ENCODE measurements at places on chromosomes 7 and 10.

DNA sequence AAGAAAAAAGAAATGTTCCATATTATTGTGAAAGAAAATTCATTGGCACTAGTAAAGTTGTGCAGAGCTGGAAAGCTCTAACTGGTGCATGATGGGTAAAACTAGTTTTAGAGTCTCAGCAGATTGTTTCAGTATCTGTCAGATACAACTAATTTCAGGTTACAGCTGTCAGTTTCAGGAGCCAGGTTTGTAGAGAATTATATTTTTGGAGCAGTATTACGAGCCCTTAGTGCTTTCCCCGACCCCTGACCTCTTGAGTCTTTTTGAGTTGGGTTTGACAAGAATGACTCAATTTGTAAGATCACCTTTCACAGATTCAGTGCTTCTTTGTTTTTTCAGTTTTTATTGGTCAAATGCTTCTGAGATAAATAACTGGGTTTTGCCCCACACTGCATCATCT is 366.4 kb upstream of the PLXDC2 start:
- DNase-seq, result no peak

GRCh38 chr7:142364551-142364950 is 106.7 kb upstream of the PRSS58 start:
- DNase-seq, result no peak

DNA sequence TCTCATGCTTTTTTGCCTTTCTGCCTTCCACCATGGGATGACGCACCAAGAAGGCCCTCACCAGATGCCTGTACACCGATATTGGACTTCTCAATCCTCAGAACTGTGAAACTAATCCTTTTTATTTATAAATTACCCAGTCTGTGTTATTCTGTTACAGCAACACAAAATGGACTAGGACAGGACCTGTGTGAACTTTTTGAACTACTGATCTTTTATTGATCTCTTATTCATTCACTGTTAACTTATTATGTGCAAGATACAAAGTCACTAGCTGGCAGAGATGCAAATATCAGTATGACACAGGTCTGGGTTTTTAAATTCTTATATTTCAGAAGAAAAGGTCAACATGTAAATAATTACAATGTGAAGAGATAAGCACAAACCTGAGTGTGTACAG is 635.8 kb downstream of the SORCS1 start:
- no peak for DNase-seq

DNA sequence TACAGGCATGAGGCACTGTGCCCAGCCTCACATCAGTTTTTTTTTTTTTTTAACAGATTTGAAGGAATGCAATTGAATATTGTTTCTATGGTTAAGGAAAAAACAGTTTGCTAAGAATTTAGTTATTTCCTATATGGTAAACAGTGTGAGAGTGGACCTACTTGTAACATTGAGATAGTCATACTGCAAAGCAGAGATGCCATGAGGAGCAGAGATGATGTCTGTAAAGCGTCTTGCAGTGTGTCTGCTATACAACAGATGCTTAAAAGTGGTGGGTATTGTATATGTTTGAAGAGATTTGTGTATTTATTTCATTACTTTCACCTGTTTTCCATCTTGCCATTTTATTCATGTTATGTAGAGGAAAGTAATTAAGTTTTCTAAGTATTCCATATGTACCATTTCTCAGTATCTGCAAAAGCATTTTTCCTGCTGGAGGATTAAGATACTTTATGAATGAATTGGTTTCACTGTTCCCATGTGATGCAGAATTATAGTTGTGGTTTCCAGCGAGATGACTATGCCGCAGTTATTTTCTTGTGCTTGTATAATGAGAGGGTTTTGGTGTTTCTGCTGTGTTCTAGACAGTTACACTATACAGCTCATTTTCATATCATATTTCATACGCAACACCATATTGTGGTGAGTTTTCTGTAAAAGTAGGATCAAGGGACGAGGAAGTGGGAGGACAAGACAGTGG is 26.6 kb downstream of the TET1 start:
- DNase-seq, result no peak

DNA sequence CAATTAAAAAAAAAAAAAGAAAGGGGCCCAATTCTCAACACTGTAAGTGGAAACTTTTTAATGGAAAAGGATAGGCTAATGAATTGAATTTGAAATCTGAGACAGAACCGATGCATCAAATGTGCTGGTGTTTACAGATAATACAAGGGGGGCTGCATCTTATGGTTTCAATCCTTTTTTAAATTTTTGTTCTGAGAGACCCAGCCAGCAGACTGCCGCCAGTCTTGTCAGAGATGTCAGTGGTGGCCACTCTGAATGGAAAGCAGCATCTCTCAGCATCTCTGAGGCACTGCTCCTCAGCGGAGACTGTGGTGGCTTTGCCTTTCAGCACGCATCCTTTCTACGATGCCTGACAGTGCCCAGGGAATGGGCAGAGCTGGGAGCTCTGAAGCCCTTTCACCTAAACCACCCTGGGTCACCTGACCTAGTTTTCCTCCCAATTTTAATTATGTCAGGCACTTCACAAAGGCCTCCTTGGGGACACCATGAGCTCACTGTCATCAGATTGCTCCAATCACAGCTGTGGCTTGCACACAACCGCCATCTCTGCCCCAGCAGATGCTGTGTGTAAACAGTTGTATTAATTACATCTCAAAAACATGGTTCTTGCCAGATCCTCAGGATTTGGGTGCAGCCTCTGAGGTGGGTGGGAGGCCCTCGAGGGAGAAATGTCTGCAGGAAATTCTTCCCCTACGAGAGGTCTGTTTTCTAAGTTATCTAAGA is 81.2 kb downstream of the EGFR start:
- DNase-seq, result no peak

DNA sequence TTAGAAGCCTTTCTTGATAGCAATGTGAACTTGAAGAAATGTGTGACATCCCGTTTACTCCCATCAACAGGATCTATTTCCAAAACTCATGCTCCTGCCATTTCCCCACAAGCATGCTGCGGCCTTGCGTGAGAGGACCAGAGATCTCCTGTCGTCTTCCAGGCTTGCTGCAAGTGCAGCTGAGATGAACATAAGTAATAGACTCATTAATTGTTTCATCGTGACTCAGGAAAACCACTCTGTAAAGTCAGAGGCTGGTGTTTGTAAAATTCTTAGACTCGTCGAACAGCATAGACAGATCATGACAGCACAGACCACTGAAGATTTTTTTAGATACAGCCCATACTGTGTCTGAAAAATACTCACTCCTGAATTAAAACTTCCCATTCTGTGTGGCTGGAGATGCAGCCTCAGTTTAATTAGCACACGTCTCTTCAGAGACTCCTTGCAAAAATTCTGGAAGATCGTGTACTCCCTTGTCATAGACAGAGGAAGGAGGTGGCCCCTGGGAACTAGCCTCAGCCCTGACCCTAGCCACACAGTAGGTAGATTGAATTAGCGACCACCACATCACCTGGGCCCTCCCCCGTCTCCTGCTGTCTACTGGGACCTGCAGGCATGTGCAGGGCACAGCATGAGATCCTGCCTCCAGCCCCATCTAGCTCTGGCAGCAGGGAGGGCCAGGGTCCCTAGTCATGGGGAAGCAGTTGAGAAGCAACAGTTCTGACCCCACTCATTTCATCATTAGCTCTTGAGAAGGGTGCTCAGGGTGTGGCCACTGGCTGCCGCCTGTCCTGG is 226.0 kb downstream of the CELF2 start:
- no peak for DNase-seq

- no peak for DNase-seq
Observed at GRCh38 chr7:140661124-140661523, 11.6 kb upstream of the ADCK2 start.

DNA sequence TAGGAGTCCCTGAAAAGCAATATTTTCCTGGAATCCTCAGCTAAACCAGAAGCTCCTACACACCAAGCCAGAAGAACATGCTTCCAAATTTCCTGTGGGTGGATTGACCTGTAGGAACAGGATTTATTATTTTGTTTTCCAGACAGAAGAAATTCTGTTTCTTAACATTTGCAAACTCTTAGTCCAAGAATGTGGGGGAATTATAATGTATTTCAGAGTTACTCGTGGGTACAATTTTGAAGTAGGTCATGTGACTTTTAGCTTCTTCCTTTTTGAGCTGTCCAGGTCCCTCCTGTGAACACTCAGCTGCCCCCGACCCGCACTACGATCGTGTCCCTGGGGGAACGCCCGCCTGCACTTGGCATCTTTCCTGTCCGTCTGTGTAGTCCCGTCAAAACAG is 27.7 kb upstream of the VIPR2 start:
- no peak for DNase-seq

GRCh38 chr10:76581506-76582256 is 1055.9 kb downstream of the KCNMA1 start:
- no peak for DNase-seq

- DNase-seq, result no peak
Observed at GRCh38 chr7:43674559-43675436, 54.5 kb downstream of the COA1 start.

GRCh38 chr7:148581624-148582023 is 8.9 kb upstream of the C7orf33 start:
- DNase-seq, result no peak

GRCh38 chr7:18064242-18064838 is 36.7 kb upstream of the PRPS1L1 start:
- no peak for DNase-seq

- no peak for DNase-seq
Observed at GRCh38 chr10:24969841-24970281, 17.5 kb upstream of the PRTFDC1 start.

GRCh38 chr10:27153845-27154193 is 365 bp downstream of the YME1L1 start:
- DNase-seq, result no peak

- DNase-seq, result no peak
Observed at GRCh38 chr10:74863551-74863950, 37.2 kb downstream of the KAT6B start.

DNA sequence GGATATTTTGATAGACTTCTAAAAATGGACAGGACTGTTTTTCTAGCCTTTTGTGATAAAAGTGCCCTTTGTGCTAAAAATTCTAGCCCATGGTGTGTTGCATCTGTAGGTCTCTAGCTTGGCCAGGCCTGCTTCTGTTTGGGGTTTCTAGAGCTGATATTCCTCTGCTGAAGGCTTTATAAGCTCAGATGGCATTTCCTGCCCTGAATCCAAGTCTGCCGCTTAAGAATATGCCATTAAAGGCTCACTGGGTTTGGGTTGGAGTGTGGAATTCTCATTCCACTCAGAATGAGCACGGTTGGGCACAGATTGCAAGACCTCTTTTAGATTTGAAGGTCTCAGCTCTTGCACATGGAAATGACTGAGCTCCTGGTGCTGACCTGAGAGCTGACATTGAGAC is 49.4 kb upstream of the IGFBP3 start:
- DNase-seq, result no peak
